ENCODE measurements at places on chromosomes 11 and 22.

GRCh38 chr11:9616042-9616675 lies 42.7 kb downstream of the WEE1 start:
- no peak for DNase-seq

DNA sequence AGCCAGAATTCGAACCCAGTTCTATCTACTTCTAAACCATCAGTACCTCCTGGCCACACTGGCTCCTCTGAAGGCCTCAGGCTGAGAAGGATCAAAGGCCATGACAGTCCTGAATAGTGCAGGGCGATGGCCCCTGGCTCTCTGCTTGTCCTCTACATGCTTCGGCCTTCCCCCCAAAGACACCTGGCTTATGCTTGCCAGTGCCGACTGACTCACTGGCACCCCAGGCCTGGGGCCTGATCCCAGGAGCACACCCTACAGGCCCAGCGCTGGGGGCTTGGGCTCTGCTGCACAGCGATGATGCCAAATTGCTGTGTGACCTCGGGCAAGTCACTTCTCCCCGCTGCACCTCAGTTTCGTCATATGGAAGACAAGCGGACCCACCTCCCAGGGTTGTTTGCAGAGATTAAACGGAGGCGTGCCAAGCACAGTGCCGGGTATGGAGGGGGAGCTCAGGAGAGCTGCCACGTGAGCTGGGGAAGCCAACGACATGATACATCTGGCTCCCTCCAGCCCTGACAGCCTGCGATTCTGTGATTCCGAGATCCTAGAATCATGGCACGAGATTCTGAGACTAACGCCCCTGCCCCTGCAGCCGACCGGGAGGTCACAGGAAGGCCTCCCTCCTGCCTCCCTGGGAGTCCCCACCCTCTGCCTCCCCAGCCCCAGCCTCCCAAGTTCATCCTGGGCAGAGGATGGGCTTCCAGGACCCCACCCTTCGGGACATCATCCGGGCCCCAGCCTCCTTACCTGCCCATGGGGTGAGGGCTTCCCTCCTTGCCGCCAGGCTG lies 1.0 kb downstream of the SSTR3 start:
- no peak for DNase-seq

DNA sequence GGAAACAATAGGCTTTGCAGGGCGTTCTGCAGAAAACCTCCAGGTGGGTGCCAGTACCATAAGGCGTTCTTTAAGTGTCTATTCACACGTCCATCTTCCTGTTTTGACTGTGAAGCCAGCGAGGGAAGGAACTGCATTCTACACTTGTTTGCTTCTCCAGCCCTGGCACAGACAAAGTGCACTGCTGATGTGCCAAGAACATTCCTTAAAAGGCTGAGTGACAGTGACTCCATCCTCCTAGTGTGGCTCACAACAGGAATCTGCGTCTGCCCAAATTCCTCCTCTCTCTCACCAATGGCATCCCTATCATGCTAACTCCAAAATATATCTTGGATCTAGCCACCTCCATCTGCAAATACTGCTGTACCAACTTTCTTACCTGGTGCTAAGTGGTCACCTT lies 407.4 kb upstream of the SYN3 start:
- no peak for DNase-seq

DNA sequence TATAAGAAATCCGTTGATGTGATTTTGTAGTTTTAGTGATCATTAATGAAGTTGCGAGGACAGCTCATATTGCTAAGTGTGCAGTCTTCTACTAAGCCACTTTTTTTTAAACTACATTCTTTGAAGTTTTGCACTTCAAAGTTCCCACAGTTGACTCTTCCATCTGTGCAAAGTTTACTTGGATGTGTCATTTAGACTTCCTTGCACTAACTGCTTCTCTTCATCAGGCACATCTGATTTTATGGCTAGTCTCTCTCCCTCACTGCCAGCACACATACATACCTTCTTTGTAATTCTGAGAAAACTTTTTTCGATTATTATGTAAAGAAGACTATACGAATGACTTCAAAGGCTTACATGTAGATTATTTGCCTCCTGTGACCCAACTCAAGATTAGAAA lies 250.0 kb downstream of the DYNC2H1 start:
- no peak for DNase-seq

- DNase-seq, result no peak
Measured at GRCh38 chr11:41039592-41039991, 419.9 kb downstream of the LRRC4C start.

All from D341Med (cell line).